Hypothalamus (tissue), 51 donors: ENCODE measurements at places on chromosomes 11 and 22.

- peak; percentile 43 for DNase-seq
These were observed 101.1 kb upstream of the SLC22A12 start for GRCh38 chr11:64489831-64490441.

- no peak for DNase-seq
These were observed 25.5 kb upstream of the DGKZ start for GRCh38 chr11:46321757-46322156.

DNA sequence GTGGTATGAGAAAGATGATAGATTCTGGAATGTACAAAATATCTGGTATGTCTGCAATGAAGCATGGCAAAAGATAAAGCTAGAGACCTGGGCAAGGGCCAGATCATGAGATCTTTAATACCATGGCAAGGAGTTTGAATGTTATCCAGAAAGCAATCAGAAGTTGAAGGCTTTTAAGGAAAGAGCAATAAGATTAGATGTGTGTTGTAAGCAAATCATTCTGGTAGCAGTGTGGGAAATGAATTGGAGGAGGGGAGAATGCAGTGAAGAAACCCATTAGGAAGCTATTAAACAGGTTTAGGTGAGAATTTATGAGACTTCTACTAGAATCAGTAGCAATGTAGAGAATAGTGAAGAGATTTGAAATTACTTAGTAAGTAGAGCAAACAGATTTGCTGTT, 32.2 kb upstream of the SYT9 start:
- no peak for DNase-seq

DNA sequence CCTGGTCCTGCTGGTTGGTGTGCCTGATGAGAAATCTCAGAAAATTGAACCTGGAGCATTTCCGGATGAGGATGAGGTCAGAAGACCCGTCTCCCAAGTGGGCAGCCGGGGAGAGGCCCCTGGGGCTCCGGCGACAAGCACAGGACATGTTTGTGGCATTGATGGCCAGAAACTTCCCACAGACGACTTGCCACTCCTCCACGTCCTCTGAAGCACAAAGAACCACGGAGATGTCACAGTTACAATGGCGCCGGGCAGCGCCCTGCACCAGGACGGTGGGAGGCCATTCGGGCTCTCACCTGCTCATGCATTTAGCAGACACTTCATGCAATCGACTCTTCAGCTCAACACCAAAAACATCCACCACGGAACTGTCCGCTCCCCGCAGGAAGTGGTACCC, 46.5 kb downstream of the CERK start:
- no peak for DNase-seq

DNA sequence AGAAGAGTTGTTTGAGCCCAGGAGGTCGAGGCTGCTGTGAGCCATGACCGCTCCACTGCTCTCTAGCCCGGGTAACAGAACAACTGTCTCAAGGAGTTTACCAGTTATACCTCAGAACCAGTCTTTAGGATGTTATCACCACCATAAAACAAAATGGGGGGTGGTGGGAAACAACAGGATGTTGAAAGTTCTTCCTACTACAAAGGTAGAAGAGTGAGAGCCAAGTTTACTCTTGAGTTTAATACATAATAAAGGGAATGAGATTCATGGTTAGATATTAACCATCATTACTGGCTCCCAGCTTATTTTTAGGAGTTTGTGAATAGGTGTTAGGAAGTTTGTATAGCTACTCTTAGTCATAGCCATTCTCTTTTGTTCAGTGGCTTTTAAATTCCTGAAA, 78.8 kb upstream of the HORMAD2 start:
- DNase-seq, result no peak

GRCh38 chr11:34744511-34744910, 123.6 kb downstream of the EHF start:
- DNase-seq, result no peak

DNA sequence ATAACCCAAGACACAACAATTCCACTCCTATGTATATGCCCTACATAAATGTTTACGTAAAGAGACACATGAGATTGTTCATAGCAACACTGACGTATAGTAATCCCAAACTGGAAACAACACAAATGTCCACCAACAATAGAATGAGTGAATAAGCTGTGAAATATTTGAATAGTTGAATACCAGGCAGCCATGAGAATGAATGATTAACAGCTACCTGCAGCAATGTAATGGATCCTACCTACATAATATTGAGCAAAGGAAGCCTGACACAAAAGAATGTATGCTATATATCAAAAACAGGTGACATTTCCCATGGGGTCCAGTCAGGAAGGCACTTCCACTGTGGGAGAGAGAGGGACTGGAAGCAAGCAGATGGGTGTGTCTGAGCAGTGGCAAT, 92.8 kb upstream of the LINC01488 start:
- no peak for DNase-seq

DNA sequence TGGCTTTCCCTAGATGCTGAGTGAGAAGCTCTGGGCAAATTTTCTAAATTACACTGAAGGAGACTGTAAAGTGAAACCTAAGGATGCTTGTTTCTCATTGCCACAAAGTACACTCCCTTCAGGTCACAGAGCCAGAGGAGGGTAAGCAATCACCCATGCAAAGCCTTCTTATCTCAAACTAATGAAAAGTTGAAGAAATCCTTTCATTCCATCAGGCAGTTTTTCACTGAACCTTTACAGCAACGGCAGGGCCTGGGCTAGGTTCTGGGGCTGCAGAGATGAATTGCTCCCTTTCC, 106.2 kb downstream of the RASSF10 start:
- DNase-seq, result no peak

- DNase-seq, result no peak
These were observed 298.4 kb upstream of the CADM1 start for GRCh38 chr11:115802641-115803040.

DNA sequence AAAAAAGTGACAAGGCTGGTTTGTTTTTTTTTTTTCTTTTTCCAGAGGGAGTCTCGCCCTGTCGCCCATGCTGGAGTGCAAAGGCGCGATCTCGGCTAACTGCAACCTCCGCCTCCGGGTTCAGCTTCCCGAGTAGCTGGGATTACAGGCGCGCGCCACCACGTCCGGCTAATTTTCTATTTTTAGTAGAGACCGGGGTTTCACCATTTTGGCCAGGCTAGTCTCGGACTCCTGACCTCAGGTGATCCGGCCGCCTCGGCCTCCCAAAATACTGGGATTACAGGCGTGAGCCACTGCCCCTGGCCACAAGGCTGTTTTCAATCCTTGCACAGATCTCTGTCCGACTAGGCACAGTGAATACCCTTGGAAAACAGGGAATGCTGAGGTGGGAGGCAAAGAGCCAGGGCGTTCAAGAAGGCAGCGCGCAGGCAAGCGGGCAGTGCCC, 566 bp downstream of the ATP6V1E1 start:
- DNase-seq, result no peak

DNA sequence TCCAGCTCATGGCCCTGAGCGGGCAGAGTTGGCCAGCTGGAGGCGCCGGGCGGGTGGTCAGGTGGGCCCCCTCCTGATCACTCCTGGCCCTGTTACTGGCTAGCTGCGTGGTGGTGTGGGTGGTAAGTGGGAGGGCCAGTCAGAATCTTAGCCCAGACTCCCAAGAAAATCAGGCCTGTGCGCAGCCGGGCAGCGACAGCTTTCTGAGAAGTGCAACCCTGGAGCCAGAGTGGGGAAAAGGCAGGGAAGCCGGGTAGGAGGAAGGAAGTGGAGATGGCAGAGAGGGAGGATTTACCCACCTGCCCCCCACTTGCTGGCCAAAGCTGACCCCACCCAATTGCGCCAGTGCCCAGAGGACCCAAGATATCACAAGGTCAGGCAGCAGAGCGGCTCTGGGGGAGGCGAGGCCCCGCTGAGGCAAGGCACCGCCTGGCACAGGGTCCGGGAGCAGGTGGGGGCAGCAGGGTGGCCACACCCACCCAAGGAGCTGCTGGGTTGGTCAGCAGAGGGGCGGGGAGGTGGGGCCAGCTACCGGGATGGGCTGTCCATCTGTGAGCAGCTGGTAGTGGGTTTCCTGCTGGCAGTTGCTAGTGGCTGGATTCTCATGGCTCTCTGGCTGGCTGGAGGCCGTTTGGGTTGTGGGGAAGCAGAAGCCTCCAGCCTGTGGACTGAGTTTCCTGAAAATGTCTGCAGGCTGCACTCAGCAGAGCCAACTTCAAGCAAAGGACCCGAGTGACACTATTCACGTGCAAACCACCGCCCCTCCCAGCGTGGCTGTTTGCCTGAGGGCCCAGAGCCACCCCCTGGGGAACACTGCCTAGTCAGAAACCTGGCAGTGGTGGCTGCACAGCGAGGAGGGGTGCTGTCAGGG, 196.4 kb downstream of the IGLL1 start:
- DNase-seq, result peak; percentile 42

- no peak for DNase-seq
These were observed 21.8 kb downstream of the CLMP start for GRCh38 chr11:123173040-123173855.

DNA sequence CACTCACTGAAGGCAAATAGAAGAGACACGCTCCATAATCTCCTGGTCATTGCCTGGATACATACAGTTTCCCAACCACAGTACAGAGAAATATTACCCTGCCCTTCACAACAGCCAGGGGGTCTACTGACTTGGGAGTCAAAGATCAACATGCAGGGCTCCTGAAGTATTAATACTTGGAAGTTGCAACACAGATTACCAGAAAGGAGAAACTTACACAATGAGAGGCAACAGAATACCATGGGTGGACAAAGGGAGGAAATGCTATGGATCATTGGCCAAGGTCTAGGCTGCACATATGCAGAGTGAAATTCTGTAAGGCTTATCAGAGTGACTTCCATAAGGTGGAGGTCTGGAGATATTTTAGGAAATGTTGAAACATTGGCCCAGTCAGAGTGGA, 267.9 kb upstream of the FAT3 start:
- no peak for DNase-seq

DNA sequence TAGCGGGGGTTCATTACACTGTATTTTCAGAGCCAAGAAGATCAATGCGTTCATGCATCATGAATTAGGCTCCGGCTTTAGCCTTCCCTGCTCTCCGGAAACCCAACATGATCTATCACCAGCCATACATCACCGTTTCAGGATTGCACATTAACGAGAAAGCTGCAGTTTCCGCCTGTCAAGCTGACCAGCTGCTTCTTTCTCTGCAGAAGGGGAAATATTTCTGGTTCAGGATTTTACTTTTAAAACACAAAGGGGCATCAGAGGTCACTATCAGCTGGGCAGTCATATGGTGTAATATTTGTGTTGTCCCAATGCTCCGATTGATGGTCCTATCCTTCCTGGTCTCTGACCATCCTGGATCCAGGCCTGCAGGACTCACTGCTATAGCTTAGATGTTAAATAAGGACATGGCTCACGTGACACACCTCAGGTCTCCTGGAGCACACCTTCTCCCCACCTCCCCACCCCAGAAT, 21.4 kb upstream of the CADM1 start:
- no peak for DNase-seq
